NCI-H1092 treated with DMSO at 0.1 percent for 48 hours (cell line): ENCODE measurements at places on chromosomes 5 and 9.

DNA sequence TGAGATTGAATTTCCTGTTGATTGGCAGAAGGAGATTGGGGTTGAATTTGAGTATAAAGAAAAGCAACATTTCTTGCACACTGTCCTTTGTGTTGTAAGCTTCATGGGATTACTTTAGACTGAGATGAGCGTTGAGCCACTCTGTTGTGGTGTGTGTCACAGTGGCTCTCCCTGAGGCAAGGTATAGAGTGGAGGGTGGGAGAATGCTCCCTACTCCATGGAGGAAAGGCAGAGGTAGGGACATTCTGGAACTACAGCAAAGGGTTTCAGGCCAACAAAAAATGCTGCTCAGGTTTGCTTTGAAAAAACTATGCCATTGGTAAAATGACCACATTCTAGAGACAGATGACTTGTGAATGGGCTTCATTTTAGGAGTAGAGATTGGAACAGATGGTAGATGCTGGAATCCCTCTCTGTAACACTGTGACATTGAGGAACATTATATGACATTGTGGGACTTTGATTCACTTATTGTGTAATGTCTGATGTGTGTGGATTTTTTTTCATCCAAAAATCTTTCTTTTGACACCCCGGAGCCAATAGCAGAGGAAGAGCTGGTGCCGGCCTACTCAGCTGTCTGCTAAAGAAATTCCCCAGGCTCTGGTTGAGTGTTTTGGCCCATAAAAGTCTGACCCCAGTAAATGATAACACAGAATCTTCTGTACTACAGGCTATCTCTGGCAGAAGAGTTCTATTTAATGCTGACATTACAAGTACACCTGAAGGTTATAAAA lies 6.2 kb upstream of the CEP120 start:
- DNase-seq = no peak

GRCh38 chr9:105681724-105682123 lies 12.6 kb upstream of the TMEM38B start:
- DNase-seq = no peak

DNA sequence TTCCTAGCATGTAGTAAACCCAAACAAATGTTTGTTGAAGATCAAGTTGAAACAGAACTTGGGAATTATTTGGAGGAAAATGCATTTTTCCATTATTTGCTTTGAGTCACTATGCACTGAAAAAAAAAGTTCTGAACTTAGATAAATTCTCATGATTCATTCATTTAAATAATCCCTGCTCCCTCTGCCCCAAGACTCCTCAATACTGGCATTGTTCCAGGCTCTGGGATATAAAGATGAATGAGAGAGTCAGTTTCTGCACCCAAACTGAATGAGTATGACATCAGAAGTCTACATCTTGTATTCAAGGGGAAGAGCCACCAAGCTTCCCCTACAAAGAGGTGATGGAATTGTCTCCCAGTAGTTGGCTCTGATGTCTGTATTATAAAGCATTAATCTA lies 123.9 kb downstream of the SEC61B start:
- no peak for DNase-seq

DNA sequence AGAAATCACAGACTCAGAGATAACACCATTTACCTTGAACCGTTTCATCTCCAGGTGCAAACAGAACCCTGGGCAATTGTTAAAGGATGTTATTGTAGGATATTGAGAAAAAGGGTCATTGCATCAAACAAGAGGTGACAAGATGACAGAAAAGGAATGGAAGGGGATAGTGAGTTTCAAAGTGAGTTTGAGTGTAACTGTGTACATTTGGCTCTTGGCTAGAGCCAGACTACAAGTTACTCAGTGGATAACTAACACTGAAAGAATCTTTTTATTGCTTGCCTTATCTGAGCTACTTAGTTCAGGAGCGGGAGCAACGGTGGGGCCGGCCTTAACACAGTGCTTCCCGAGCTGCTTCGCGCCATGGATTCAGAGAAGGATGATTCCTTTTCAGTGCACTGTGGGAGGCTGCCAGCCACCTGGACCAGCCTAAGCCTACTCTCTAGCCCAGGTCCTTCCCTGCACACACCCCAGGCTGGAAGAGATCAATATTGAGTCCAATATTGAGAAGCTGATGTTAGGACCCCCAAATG lies 193.4 kb downstream of the ATPSCKMT start:
- DNase-seq = no peak

DNA sequence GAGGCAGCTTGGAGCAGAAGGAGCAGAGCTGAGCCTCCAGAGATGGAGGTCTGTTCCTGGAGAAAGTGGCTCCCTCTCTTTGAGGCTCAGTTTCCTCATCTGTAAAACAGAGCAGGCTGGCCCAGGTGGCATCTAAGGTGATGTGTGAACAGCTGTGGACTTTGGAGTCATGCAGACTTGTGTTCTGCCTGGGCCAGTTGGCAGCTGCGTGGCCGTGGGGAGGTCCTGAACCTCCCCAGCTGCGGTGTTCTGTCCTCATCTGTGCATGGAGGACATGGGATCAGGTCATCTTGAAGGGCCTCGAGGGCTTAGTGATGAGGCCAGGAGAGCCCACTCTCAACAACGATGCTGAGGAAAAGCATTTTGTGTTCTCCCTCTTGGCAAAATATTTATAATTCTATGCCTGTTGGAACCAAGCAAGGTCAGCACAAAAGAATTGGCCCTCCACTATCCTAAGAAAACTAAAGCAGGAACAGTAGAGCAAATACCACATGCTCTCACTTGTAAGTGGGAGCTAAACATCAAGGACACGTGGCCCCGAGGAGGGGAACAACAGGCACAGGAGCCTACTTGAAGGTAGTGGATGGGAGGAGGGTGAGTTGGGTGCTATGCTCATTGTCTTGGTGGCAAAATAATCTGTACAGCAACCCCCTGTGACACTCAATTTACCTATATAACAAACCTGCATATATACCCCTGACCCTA lies 63.2 kb upstream of the COL15A1 start:
- DNase-seq = no peak

DNA sequence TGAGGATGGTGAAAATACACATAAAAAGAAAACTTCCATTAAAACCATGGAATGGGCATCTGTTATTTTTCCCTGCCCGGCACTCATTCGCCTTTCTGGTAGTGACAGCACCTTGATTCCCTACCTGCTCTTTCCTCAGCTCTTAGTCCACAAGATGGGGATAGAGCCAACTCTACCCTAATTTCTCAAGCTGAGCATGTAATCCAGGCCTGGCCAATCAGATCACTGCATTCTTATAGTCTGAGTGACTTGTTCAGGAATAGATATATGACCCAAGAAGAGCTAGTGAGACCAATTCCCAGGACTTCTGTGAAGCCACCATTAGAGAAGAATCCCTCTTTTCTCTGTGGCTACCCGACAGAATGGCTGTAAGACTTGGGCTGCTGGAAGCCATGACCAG lies 58.1 kb downstream of the TSSK1B start:
- DNase-seq = no peak

DNA sequence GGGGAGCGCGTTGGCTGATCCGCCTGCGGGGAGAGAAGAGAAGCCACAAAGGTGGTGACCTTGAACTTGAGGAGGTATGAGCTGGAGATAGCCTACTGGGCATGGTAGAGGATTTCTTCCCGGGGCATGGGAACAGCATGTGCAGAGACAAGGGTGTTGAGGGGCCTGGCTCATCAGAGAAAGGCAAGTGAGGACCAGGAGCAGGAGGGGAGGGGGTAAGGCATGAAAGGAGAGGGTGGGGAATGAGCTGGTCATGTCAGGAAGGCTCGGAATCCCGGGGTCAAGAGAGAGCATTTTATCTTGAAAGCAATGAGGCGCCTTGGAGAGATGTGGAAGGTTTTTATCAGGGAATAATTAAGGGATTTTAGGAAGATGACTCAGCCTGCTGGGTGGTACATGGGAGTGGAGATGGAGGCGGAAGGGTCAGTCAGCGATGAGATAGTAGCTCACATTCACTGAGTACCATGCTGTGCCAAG lies 121.1 kb downstream of the LHX2 start:
- no peak for DNase-seq

DNA sequence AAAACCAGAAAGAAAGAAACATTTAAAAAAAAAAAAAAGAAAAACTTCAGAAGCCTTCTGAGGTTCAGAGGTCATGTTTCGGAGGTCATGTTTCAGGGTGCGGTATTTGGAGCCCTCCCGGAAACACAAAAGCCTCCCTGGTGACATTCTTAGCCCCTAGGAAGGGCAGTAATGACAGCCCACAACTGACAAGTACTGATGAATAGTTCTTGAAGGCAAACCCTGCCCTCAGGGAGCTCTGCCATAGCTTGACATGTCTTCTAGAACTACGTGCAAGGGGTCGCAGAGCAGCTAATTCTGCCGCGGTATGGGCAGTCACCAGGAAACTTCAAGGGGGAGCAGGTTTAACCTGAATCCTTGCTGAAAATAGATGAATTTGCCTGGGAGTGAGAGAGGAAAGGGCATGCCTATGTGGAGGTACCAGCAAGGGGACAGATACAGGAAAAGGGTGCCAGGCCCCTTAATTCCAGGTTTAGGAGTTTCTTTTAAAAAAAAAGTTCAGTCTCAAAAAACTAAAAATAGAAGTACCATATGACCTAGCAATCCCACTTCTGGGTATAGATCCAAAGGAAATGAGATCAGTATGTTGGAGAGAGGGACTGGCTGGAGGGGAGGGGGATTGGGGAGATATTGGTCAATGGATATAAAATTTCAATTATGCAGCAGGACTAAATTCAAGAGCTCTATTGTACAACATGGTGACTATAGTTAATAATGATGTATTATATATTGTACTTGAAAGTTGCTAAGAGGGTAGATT lies 98.4 kb downstream of the C9orf152 start:
- DNase-seq = no peak

GRCh38 chr5:176364765-176365350 lies 429 bp upstream of the ARL10 start:
- DNase-seq = no peak

DNA sequence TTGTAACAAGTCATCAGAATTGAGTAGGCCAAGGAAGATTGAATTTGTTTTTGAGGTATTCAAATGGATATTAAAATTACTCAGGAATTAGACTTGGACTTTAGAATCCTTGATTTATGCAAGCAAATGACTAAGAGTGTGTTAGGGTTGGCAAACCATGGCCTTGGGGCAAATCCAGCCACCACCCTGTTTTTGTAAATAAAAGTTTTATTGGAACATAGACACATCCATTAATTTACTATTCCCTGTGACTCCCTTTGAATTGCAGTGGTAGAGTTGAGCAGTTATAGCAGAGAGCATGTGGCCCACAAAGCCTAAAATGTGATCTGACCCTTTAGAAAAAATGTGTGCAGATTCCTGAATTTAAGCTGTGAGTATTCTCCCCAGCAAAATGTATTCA lies 115.6 kb downstream of the WDR70 start:
- DNase-seq = no peak

GRCh38 chr5:37182667-37183066 lies 66.5 kb downstream of the CPLANE1 start:
- DNase-seq = no peak

GRCh38 chr5:146340260-146341081 lies 1.8 kb downstream of the POU4F3 start:
- DNase-seq = no peak

- DNase-seq = peak; percentile 49
These were observed 322 bp upstream of the SH3GL2 start for GRCh38 chr9:17578577-17578910.

- DNase-seq = no peak
These were observed 42.2 kb upstream of the C5orf58 start for GRCh38 chr5:170190436-170191134.

DNA sequence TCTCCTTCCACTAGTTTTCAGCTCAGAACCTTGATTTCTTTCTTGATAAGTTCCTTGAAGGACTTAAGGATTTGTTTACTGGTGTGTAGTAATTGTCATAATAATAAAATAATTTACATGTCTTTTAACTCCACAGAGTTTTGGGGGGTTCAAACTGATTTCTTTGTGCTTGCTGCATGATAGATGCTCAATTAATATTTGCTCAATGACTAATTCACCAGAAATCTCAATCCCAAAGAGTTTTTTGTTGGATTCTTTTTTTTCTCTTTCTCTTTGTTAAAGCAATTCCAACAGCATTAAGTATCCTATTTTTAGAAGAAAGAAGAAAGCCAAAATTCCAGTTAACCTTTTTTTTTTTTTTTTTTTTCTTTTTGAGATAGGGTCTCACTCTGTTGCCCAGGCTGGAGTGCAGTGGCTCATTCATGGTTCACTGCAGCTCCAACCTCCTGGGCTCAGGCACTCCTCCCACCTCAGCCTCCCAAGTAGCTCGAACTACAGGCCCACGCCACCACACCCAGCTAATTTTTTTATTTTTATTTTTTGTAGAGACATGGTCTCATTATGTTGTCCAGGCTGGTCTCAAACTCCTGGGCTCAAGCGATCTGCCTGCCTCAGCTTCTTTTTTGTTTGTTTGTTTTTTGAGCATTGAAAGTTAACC lies 10.8 kb downstream of the FAF2 start:
- no peak for DNase-seq
